Osteocyte (in vitro differentiated cells): ENCODE measurements at places on chromosomes 1 and 21. TPM values are rescaled to one million over a fixed set of nuclear protein-coding genes. Genes with fewer than 3 reads are reported as not detected.

DNA sequence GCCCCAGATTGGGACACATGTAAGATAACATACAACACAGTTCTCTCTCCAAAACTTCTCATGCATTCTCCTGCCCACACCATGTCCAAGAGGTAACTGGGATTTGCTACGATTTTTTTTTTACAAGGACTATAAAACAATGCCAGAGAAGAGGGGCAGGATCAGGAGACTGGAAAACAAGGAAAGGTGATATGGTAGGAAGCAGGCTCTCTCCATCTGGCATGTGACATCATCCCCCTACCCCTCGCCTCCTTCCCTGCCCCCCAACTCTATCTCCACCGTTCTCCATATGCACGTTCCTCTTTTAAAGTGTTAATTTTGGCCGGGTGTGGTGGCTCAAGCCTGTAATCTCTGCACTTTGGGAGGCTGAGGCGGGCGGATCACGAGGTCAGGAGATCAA, 20.7 kb downstream of the OLIG2 start:
- peaks cover 6% of the 10 kb centered on the region for H3K4me1 ChIP-seq
- H3K4me3 ChIP-seq = no peak overlapping the region
- H3K27ac ChIP-seq = no peak overlapping the region
- H3K27me3 ChIP-seq = peaks cover 38% of the 10 kb centered on the region
- no peaks in the 10 kb centered on the region for H3K36me3 ChIP-seq

DNA sequence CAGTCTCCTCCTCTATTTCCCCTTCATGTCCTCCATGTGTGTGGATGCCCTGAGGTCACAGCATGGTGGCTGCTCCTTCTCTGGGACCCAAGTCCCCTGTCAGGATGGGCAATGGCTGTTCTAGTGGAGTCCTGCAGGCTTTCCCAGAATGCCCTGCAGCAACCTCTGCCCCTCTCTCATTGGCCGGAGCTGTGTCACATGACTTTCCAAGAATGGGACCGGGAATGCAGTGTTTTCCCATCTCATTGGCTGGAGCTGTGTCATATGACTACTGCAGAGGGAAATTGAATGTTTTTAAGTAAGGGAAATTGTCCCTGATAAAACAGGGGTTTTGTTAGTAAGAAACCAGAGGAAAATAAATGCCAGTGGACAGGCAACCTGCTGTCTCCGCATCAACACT, 365.9 kb downstream of the PTPRU start:
- DNase-seq = peak; percentile 19
- H3K27ac ChIP-seq = no peak overlapping the region
- no peak overlapping the region for H3K4me3 ChIP-seq

- DNase-seq = no peak
- no peaks in the 10 kb centered on the region for H3K36me3 ChIP-seq
- no peaks in the 10 kb centered on the region for H3K4me1 ChIP-seq
- peaks cover 56% of the 10 kb centered on the region for H3K27me3 ChIP-seq
- no peak overlapping the region for H3K4me3 ChIP-seq
These were observed 97.1 kb downstream of the DUSP10 start for GRCh38 chr1:221644663-221645258.

DNA sequence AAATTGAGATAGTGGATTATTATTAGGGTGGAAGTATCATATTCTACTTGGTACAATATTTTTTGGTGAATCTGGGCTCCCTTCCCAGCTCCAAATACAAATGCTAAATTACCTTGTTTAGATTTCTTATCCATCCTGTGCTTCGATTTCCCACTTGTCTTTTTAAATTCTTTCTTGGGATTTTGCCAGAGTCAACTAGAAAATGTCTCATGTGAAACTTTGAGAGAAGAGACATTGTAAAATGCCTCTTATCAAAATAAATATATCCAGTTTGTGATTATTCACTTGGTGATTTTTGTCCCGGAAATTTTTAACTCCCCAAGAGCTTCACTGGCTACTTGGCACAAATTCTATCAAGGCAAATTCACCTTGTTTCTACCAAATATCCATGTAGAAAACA, 202.0 kb downstream of the FMN2 start:
- peak overlapping the region; percentile 31 for H3K27ac ChIP-seq
- H3K4me1 ChIP-seq = peaks cover 22% of the 10 kb centered on the region
- no peaks in the 10 kb centered on the region for H3K36me3 ChIP-seq
- H3K27me3 ChIP-seq = no peaks in the 10 kb centered on the region
- no peak overlapping the region for H3K4me3 ChIP-seq
- DNase-seq = no peak

GRCh38 chr1:153565529-153566374, at the start of gene S100A2:
Gene S100A2 (minus strand): TSS chr1:153565844. CDS start chr1:153563877, 1,967 bp downstream.
- no peak for DNase-seq
- no peaks in the 10 kb centered on the region for H3K27me3 ChIP-seq
- H3K4me3 ChIP-seq = no peak within 1 kb of the TSS
- peak within 1 kb of the TSS; percentile 100 for H3K27ac ChIP-seq
- peaks cover 50% of the 10 kb centered on the region for H3K4me1 ChIP-seq

CYP2J2 gene
- 0.13 TPM in 1 of 2 replicates, not detected in the other for total RNA-seq

FMN2 gene
- total RNA-seq = 8.6 and 9.3 TPM in 2 replicates
